HL-60 (cell line): ENCODE measurements at places on chromosomes 5 and 9.

- no peak for DNase-seq
These were observed 237.8 kb upstream of the DAPK1 start for GRCh38 chr9:87259543-87260518.

DNA sequence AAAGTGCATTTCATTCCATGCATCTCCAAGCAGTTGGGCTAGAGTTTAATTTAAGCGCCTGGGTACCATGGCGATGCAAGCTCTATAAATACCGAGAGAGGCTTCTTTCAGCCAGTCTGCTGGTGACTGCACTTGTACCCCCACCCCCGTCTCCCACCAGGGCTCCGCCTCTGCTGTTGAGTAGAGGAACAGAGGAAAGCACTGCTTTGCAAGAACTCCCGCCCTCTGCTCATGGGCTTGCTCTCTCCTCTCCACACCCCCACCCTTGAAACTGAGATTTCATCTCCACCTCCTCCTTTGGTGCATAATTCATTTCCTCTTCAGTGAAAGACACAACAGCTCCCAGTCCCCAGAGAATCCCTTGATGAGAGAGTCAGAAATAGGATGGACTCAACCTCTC lies 5.1 kb upstream of the WWC1 start:
- DNase-seq, result no peak

- DNase-seq, result no peak
These were observed 282.0 kb downstream of the DMRT2 start for GRCh38 chr9:1332156-1332555.

- no peak for DNase-seq
These were observed 140.5 kb downstream of the SLIT3 start for GRCh38 chr5:169160405-169160901.

GRCh38 chr9:81984928-81985327 lies 3.6 kb upstream of the SPATA31D1 start:
- DNase-seq, result no peak

- DNase-seq, result no peak
These were observed 186.1 kb downstream of the SMC2 start for GRCh38 chr9:104280178-104280560.

DNA sequence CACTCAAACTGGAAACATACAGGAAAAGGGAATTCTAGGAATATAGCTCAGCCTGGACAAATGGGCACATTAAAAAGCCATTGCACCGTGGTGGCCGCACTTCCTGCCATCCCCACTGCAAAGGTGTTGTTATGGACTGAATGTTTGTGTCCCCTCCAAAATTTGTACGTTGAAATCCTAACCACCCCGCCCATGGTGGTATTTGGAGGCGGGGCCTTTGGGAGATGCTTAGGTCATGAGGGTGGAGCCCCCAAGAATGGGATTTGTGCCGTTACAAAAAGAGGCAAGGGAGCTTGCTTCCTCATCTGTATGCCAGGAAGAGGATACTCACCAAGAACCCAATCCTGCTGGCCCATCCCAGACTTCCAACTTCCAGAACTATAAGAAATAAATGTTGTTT lies 1.1 kb upstream of the CMBL start:
- no peak for DNase-seq

DNA sequence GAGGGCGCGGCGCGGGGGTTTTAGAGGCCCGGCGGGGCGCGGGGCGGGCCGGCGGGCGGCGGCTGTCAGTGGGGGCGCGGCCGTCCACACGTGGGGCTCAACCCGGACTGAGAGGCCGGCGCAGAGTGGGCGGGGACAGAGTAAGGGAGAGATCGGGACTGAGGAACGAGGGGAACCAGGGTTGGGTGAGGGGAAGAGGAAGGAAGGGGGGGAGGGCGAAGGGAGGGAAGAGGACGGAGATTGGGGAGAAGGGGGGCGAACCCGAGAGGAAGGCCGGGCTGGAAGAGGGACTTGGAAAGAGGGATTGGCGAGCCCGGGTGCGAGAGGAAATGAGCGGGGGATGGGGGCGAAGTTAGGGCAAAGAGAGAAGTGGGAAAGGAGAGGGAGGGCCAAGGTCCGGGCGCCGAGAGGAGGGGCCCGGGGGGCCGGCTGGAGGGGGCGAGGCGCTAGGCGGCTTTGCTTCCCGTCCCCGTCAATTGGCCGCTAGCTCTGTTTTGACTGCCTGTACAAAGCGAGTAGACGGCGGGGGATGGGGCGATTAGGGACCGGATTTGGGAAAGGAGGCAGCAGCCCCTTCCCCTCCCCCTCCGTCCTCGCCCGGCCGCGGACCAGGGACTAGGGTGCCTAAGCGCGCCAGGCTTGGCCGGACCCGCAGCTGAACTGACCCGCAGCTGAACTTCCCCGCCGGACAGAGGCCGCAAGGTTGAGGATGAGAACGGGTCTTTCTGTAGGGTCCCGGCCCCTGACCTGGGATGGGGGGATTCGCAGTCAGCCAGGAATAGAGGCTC lies 399 bp upstream of the FBN2 start:
- peak; percentile 77 for DNase-seq

- no peak for DNase-seq
These were observed 6.2 kb upstream of the ERGIC1 start for GRCh38 chr5:172827841-172828240.

GRCh38 chr5:177132136-177133095 lies 1.2 kb upstream of the NSD1 start:
- no peak for DNase-seq

DNA sequence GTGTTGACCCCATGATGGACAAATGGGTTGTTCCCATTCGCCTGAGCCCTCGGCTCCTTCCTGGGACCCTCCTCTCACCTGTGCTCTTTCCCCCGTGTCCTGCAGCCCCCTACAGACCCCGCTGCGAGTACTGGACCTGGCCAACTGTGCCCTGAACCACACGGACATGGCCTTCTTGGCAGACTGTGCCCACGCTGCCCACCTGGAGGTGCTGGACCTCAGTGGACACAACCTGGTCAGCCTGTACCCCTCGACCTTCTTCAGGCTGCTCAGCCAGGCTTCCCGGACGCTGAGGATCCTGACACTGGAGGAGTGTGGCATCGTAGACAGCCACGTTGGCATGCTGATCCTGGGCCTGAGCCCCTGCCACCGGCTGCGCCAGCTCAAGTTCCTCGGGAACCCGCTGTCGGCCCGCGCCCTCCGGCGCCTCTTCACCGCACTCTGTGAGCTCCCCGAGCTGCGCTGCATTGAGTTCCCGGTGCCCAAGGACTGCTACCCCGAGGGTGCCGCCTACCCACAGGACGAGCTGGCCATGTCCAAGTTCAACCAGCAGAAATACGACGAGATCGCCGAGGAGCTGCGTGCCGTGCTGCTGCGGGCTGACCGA lies 3.4 kb downstream of the LRRC14B start:
- no peak for DNase-seq

DNA sequence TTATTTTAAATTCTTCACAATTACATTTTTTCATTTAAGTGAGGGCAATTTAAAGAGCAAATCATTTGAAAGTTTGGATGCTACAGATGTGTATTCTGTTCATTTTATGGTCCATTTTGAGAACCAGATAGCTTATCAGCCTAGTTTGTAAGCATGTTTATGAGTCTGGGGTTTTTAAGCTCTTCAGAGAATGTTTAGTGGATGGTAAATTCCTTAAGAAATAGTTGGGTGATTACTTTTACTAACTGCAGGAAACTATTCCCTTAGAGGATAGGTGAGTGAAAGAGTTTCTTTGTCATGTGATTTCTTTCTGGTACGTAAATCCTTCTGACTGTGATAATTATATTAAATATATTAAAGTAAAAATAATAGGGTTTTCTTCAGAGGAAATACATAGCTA lies 17.6 kb downstream of the RASGRF2 start:
- no peak for DNase-seq

DNA sequence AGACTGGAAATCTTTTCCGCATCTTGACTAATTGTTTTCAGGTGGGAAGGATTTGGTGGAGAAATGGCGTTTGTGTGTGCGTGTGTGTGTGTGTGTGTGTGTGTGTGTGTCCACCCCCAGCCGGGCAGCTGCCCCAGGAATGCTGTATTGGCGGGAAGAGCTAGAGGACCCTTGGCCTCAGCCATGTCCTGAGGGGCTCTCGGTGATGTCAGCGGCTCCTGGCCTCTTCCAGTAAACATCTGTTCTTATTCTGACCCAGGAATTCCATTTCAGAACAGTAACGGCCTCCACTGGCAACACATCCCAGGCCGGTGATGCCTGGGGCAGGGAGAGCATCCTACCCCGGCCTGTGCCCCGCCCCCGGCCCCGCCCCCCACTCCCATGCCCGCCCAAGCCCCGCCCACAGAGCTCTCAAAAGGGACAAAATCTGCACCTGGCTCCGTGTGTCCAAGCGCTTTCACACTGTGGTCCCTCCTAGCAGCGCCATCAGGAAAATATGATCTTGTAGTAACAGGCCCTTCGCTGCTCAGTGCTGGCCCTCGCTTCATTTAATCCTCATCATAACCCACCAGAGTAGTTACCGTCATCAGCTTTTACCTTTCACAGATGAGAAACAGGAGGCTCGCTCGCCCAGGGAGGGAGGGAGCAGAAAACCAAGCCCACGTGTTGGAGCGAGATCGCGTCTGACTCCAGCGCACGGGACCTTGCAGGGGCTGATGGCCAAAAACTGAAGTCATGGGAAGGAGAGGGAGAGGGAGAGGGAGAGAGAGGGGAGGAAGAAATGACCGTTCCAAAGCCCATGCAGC lies 18.9 kb downstream of the ADAMTS2 start:
- DNase-seq, result no peak

- no peak for DNase-seq
These were observed 297.7 kb downstream of the PARP8 start for GRCh38 chr5:50963971-50964745.

- DNase-seq, result no peak
These were observed 120.2 kb downstream of the CARTPT start for GRCh38 chr5:71839096-71839884.

GRCh38 chr5:133685402-133686018 lies 73.2 kb upstream of the FSTL4 start:
- no peak for DNase-seq

DNA sequence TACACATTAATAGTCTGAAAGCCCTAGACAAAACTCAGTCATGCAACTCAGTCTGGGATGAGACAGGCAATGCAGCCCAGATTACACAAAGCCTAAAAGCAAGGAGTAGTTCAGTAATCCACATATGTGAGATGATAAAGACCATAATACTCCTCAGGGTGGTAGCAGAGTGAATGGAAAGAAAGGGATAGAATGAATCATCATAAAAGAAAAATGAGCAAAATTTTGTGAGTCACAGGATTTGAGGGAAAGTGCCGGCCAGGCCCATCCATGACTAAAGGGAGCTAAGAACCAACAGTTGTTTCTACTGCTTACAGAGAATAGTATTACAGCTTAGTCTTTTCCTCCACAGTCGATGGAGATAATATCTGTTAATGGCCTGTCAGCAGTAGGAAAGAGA lies 90.0 kb upstream of the POU5F2 start:
- no peak for DNase-seq

GRCh38 chr9:89362647-89363310 lies 44.5 kb downstream of the SECISBP2 start:
- DNase-seq, result no peak

DNA sequence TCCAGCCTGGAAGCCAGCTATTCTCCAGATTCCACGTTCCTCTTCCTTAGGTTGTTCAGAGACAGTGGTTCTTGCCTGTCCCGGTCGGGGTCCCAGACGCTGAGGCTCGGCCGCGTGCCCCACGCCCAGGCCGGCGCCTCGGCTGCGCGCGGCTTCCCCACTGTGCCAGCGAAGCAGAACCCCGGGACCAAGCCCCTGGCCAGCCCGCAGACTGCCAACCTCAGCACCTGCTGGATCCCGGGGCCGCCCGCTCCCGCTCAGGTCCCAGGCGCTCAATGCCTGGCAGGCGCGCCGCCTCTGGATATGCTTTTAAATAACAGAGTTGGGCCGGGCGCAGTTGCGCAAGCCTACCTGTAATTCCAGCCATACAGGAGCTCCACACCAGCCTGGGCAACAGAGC lies 195.5 kb downstream of the MAN2A1 start:
- no peak for DNase-seq

DNA sequence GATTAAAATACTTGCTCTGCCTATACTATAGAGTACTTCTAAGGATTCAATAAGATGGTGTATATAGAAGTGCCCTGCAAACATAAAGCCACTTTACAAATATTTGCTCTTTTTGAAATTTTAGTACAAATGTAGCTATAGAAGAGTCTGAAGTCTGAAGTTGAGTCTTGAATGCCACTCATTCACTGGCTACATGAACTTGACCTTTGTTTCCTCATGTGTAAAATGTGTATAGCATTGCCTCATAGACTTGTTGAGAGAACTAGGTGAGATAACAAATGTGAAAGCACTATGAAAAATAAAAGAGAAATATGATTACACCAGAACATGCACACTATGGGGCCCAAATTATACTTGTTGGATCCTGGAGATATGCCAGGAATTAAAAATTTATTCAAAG lies 244.7 kb downstream of the SEC61B start:
- no peak for DNase-seq

DNA sequence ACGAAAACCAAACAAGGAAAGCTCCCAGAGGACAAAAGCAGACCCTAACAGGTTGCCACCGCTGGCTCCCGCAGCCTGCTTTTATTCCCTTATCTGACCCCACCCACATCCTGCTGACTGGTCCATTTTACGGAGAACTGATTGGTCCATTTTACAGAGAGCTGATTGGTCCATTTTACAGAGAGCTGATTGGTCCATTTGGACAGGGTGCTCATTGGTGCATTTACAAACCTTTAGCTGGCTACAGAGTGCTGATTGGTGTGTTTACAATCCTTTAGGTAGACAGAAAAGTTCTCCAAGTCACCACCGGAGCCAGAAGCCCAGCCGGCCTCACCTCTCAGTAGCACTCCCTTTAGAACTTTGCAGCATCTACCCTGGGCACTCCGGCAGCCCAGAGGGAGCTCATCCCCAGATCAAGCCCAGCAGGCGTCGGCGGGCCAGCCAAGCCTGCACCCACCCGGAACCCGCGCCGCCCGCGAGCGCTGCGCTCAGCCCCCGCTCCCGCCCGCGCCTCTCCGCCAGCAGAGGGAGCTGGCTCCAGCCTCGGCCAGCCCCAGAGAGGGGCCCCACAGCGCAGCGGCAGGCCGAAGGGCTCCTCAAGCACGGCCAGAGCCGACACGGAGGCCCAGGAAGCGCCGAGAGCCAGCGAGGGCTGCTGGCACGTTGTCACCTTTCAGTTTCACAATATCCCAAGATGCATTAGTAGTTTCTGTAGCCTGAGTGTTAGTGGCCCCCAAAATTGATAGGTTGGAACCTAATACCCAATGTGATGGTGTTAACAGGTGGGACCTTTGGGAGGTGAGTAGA lies 35.3 kb upstream of the CLPTM1L start:
- peak; percentile 14 for DNase-seq

- no peak for DNase-seq
These were observed 59.1 kb downstream of the FNBP1 start for GRCh38 chr9:129983891-129984290.

DNA sequence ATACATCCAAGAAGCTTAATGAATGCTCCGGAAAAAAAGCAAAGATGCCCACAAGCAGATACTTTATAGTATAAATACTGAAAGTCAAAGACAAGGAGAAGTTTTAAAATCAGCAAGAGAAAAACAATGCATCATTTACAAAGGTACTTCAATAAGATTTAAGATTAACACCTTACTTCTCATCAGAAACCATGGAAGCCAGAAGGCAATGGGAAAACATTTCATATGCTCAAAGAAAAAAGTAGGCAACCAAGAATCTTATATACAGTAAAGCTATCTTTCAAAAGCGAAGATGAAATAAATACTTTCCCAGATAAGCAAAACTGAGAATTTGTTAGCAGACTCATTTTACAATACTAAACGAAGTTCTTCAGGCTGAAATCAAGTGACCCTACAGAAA lies 51.1 kb downstream of the ABHD17B start:
- no peak for DNase-seq

- DNase-seq, result no peak
These were observed 7.4 kb downstream of the NFIL3 start for GRCh38 chr9:91416096-91416712.

- DNase-seq, result peak; percentile 43
These were observed 348.2 kb downstream of the IRX1 start for GRCh38 chr5:3943859-3944258.
